ENCODE measurements at places on chromosomes 3 and 15.

DNA sequence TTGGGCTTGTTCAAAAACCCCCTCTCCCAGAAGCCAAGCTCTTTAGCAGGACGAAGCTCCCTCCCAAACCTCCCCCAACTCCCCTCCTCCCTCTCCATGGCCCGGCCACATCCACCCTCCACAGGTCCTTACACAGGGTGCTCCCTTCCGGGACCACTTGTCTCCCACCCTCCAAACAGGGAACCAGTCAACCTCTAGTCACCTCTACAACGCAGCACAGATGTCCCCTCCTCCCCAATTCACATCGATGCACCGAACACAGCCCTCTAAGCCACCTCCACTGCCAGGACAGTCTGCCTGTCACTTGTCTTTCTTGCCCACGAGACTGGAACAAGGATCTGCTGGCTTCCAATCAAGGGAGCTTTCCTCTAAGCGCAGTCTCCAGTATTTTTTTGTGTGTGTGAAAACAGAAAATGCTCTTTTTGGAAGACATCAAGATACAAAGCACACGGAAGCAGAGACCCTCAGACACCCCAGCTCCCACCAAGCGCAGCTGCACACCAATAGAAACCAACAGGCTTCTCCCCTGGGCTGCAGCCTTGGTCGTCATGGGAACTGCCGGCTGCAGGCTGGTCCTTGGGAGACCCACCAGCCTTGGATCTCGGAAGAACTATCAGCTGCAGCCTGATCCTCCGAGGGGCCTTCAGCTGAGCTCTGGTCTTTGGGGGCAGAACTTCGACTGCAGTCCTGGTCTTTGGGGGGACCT, 26.5 kb downstream of the IQSEC1 start:
- DNase-seq: no peak

DNA sequence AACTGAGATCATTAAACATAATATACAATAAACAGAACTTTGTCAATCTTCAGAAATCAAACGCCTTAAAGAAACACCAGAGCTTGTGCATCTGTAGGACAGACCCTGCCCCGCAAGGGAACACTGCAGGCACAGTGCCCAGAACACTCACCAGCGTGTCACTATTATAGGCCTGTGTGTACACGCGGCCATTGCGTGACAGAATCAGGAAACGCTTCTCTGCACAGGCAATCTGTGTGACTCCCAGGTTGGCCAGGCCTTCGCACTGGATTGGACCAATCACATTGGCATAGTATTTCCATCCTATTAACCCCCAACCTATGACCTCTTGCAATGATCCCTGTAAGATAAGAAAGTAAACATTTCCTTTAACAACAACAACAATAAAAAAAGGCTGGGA, 52.9 kb downstream of the HERC2 start:
- DNase-seq: no peak

GRCh38 chr3:194974468-194975135, 288.9 kb downstream of the FAM43A start:
- no peak for DNase-seq

DNA sequence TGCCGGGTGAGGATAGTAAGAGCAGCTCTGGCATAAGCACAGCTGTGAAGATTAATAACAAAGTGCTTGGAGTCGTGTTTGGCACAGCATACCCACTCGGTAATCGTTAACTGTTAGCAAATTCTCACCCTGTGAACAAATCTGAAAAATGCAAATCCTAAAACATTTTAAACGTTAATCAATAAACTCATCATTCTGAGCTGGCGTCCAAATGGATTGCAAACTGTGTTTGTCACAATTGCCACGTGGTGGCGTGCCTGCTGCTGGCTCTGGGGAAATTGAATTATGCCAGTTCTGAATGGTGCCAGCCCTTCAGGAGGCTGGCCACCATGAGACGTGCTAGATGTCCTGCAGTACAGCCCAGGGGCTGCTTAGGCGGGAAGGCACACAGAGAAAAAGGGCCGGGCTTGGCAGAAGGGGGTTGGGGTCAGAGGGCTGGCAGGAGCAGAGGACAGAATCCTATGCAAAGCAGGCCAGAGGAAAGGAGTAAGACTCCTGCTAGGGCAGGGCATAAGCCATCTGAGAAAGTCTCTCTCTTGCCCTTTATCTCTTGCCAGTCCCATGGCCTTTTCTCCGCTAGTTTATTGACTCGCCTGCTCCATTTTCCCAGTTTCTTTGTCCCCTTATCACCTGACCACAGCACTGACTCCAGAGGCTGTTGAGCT, 22.1 kb upstream of the POLG start:
- no peak for DNase-seq

- no peak for DNase-seq
These were observed 140.6 kb upstream of the SLITRK3 start for GRCh38 chr3:165336786-165337185.

GRCh38 chr15:73273181-73274002, 95.4 kb downstream of the HCN4 start:
- DNase-seq: peak; percentile 49

DNA sequence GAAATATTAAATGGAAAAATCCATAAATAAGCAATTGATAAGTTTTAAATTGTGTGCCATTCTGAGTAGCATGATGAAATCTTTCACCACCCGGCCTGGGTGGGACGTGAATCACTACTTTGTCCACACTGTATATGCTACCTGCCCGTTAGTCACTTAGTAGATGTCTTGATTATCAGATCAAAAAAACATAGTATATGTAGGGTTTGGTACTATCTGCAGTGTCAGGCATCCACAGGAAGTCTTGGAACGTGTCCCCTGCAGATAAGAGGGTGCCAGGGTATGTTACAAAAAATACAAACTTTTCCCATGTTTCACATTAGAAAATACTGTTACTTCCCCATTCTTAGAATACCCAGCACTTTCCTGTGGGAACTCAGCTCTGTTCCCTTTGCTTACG, 35.2 kb downstream of the FAM81A start:
- DNase-seq: no peak

- DNase-seq: no peak
These were observed 366.0 kb downstream of the PTPRG start for GRCh38 chr3:61927332-61927731.

GRCh38 chr3:71511446-71511845, 72.1 kb downstream of the FOXP1 start:
- DNase-seq: no peak

- DNase-seq: no peak
These were observed 15.2 kb downstream of the CSRNP1 start for GRCh38 chr3:39137991-39138803.

DNA sequence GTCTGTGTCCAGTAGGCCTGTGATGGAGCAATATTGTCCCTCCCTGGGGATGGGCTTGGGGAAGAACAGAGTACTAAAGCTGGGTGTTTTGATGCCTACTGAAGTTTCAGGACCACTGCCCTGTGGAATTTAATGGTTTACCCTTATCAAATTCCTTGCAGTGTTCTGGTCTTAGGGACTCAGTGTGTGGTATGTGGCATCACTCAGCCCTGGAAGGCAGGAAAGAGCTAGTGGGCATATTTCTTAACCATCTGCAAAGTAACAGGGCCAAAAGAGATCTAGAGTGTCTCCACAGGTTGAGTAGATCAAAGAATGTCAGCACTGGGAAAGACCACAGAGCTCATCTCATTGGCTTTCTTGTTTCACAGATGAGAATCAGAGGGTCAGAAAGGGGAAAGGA, 11.8 kb upstream of the SCN10A start:
- DNase-seq: no peak

DNA sequence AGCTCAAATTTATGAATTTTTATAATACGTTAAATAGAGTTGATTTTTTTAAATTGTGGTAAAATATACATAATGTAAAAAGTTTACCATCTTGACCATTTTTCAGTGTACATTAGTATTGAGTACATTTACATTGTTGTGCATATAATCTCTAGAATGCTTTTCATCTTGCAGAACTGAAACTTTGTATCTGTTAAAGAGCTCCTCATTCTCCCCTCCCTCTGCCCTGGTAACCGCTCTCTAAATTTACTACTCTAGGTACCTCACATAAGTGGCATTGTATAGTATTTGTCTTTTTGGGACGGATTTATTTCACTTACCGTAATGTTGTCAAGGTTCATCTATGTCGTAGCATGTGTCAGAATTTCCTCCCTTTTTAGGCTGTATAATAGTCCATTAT, 13.6 kb downstream of the TBC1D23 start:
- no peak for DNase-seq
